ENCODE measurements at places on chromosomes 7 and 10.

DNA sequence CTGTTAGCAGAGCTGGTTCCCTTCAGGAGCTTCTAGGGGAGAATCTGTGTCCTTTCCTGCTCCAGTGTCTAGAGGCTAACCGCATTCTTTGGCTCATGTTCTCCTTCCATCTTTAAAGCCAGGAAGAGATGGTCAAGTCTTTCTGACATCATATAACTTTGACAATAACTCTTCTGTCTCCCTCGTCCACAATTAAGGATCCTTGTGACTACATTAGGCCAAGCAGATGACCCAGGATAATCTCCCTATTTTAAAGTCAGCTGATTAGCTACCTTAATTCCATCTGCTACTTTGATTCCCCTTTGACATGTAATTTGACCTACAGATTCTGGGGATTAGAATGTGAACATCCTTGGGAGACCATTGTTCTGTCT lies 28.1 kb upstream of the SLC26A4 start:
- DNase-seq = no peak

DNA sequence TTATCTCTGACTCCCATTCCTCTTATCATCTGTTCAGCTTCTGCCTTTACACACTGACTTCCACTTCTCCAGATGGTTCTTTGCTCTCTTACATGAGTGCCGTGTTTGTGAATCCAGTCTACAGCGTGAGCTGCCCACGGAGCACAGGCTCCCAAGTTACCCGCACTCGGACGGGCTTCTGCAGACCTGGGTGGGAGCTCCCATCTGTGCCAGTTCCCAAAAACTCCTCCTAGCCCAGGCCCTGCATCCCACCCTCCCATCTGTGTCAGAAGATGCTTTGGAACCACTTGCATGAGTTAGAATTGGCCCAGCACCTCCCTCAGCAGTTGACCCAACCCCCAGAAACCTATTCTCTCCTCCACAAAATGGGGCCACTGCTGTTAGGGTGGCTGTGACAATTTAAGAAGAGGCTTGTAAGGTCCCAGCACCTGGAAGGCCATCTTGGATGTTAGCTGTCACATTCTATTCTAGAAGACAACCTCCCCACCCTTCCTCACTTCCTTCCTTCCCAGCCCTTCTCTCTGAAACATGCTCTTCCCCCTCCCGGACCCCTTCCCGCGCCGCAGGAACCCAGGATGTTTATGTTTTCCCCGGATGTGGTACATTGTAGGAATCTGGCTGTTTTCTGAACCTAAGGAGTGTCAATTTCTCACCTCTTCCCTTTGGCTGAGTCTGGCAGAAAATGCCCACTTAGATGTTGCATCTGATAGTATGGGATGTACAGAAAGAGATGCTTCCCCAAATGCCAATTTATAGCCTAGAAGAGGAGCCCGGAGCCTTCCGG lies 79.2 kb downstream of the CCDC3 start:
- DNase-seq = no peak

DNA sequence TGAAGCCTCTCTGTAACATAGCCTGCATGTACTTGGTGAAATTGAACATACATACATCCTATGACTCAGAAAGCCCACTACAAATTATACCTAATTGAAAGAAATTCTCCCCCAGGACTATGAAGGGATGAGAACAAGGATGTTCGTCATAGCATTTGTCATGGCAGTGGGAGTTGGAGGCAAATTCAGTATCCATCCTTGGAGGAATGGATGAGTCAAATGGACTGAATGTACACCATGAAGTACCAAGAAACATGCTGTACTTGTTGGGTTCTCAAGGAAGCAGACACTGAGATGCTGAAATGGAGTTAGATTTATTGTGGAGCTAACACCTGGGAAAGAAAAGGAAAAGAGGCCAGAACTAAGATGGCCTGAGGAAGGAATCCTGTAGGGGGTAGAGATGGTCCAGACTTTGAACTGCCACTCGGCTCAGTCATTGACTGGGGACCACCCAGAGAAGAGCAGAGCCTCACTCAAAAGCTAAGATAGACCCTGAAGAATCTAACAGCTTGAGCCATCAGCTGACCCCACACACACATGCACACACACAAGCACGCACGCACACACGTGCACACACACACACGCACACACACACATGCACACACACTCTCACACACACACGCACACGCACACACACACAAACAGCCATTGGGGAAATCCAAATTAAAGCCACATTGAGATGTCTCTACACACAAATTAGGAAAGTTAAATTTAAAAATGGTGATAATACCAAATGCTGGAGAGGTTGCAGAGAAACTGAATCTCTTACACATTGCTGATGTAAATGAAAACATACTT lies 22.3 kb downstream of the AOC1 start:
- DNase-seq = no peak

DNA sequence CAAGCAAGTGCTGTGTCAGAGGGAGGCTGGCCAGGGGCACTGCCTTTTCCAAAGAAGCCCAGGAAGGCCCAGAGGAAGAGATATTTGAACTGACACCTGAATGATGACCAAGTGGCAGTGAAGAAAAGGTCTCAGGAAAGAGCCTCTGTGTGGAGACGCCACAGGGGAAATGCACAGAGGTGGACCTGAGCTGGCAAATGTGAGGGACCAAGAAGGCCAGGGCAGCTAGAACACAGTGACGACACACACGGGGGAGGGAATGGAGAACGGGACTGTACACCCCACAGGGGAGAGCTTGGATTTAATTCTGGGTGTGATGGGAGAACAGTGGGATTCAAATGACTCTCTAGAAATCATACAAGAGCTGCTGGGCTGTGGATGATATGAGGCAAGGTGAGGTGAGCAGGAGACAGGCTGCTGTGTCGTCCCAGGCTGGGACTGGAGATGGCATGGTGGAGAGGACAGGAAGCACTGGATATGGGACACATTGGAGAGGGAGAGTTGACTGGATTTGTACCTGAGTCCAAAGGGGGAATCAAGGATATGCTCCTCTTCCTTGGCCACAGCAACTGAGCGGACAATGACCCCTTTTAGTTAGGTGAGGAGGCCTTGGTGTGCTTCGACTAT lies 84.2 kb upstream of the DDC start:
- DNase-seq = no peak

DNA sequence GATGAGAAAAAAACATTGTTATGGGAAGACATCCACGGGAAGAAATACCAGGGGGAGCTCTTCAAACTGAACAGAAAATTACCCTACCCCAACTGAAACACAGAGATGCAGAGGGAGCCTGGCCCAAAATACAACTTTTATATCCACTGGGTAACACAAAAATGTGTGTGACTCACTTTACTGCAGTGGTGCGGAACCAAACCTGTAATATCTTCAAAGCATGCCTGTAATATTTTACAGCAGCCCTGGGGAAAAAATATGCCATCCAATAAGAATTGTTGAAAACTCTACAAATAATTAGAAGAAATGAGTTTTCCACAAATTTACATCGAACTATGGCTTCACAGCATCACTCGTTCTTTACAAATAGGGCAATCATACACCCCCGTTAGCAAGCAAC lies 49.8 kb upstream of the SRRM3 start:
- DNase-seq = no peak

GRCh38 chr7:35792873-35793489 lies 7.9 kb upstream of the SEPTIN7 start:
- DNase-seq = no peak

DNA sequence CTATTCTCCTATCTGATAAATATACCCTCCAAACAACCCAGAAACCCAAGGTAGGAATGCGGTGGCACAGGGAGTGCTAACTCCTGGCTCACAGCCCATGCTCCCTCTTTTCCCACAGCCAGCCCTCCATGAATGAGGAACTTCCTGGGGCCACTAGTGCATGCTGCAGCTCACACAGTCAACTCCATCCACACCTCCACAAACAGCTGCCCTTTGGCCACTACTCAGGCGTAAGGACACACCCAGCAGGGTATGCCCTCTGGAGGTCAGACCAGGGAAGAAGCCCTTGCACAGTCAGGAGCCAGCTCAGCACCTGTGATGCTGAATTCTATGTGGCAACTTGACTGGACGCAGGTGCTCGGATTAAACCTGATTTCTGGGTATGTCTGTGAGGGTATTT lies 85.2 kb upstream of the PIK3CG start:
- DNase-seq = no peak

DNA sequence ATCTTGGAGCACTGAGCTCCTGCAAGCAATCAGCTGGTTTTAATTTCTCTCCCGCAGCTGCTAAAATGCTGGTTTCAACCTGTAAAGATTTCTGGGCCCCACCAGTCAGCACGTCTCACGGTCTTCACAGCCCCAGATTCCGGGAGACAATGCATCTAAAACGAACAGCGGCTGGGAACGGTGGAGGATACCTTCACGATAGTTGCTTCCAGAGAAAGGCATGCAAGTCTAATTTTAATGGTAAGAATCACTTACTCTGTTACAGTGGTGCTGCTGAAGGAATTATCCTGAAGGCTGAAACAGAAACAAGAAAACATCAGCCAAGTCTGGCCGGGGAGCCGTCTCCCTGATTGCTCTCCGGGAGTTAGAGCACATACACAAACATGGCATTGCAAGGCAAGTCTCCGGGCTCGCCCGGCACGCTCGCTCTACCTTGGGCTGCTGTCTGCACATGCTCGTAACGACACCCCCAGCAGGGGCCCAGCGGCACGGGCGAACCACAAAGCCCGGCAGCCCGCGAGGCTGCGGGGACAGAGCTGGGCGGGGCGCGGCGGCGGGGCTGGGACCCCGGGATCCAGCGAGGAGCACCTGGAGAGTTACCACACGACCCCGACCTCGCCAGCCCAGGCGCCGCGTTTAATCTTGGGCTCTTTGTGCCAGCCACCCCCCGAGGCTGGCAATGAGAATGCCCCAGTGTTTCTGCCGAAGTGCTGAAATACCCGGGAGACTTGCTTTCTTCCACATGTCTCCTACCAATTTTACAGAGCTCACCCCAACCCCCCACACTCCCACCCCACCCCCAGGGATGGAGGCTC lies at the start of gene FAM13C:
FAM13C (minus strand) TSS at position 406 of the 815 bp plus-strand sequence; CDS start at position 317, 89 bp downstream.
- DNase-seq = no peak

DNA sequence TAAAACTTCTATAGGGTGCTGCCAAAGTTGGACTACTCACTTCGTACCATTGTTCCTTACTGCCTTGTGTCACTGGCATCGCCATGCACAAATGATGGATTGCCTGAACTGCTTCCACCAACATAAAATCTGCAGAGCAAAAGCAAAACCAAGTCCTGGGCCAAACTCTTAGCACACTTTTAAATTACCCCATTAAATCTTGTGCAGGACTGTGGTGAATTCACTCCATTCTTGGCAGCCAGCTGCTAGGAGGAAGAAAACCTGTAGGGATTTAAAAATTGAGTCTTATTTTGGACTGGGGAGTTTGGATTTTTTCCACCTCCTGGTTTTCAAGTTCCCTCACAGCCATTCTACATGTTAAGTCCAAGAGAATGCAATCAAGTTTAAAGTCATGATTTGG lies 646.9 kb downstream of the SORCS3 start:
- DNase-seq = no peak

Measured in activated gamma-delta T cell treated with Interleukin-2 at 50 U/mL for 16 hours (primary cell).